ENCODE measurements at places on chromosomes 13 and 19. TPM values are rescaled to one million over a fixed set of nuclear protein-coding genes. Genes with fewer than 3 reads are reported as not detected.

Gene AMH
- total RNA-seq: 50.1 TPM

Gene COQ8B
- 54.8 TPM for total RNA-seq

DNA sequence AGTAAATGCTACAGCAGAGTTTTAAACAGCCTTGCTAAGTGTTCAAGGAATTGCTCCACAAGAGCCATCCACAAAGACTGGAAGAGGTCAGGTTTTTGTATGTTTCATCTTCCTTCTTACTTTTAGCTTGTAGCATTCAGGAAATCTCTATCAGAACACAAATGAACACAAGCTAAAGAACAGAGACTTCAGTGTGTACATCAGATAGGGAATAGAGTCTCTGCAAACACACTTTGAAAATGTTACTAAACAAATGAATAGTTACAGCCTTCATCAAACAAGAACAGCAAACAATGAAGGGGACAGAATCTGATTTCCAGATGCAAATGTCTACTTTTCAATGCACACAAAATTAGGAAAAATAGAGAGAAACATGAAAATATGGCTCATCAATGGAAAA is 7.7 kb downstream of the ZNF563 start:
- DNase-seq: no peak
- no peak overlapping the region for H3K4me3 ChIP-seq
- no peaks in the 10 kb centered on the region for H3K27me3 ChIP-seq
- peaks cover 1% of the 10 kb centered on the region for H3K4me1 ChIP-seq

- H3K4me3 ChIP-seq: no peak overlapping the region
- no peak for DNase-seq
- no peaks in the 10 kb centered on the region for H3K27me3 ChIP-seq
- peaks cover 7% of the 10 kb centered on the region for H3K36me3 ChIP-seq
- H3K4me1 ChIP-seq: peaks cover 6% of the 10 kb centered on the region
Observed at GRCh38 chr13:98054301-98054700, 88.6 kb upstream of the FARP1 start.

Gene KIR2DL4
- total RNA-seq: not detected

DNA sequence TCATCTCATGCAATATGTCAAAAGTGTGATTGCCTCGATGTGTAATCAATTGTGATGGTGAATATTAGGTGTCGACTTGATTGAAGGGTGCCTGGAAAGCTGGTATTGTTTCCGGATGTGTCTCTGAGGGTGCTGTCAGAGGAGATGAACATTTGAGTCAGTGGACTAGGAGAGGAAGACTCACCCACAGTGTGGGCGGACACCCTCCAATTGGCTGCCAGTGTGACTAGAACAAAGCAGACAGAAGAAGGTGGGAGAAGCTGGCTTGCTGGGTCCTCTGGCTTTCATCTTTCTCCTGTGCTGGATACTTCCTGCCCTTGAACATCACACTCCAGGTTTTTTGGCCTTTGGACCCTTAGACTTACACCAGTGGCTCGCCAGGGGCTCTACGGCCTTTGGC is 15.5 kb upstream of the CABP5 start:
- H3K4me3 ChIP-seq: no peak overlapping the region
- peaks cover 30% of the 10 kb centered on the region for H3K27me3 ChIP-seq
- H3K27ac ChIP-seq: no peak overlapping the region
- no peaks in the 10 kb centered on the region for H3K4me1 ChIP-seq
- H3K36me3 ChIP-seq: no peaks in the 10 kb centered on the region

GRCh38 chr13:59391696-59392095 is 772.0 kb downstream of the DIAPH3 start:
- H3K4me3 ChIP-seq: no peak overlapping the region
- no peak overlapping the region for H3K27ac ChIP-seq
- H3K27me3 ChIP-seq: no peaks in the 10 kb centered on the region
- peaks cover 3% of the 10 kb centered on the region for H3K36me3 ChIP-seq

GRCh38 chr19:18672044-18672451 is 11.4 kb upstream of the CRTC1 start:
- peaks cover 6% of the 10 kb centered on the region for H3K4me1 ChIP-seq
- DNase-seq: no peak
- H3K4me3 ChIP-seq: no peak overlapping the region

Gene RYR1
- 0.20 TPM for total RNA-seq

- peak overlapping the region; percentile 38 for H3K4me3 ChIP-seq
- no peaks in the 10 kb centered on the region for H3K36me3 ChIP-seq
- peaks cover 11% of the 10 kb centered on the region for H3K4me1 ChIP-seq
- H3K27ac ChIP-seq: no peak overlapping the region
Observed at GRCh38 chr19:16325161-16325527, 518 bp downstream of the KLF2 start.

DNA sequence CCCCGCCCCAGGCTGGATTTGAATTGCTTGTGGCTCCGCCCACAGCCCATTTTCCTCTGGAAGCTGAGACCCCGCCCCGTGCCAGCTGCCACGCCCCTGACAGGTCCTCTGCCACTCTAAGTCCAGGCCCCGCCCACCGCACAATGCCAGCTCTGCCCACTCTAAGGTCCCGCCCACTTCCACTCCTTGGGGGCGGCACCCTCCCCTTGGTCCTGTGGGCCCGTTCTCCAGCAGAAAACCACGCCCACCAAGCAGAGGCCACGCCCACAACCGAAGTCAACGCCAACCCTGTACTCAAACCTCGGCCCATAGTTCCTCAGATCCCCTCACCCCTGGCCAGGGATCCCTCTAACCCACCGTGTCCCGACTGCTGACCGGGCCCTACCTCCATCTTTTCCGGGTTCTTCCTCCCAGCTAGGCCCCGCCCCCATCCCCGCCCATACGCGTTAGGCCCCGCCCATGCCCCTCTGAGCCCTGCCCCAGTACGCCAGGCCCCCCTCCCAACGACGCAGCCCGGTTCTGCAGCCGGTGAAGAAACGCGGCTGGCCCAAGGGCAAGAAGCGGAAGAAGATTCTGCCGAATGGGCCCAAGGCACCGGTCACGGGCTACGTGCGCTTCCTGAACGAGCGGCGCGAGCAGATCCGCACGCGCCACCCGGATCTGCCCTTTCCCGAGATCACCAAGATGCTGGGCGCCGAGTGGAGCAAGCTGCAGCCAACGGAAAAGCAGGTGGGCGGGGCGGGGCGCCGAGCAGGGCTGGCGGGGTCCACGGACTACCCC is 1.3 kb downstream of the HMG20B start:
- peaks cover 11% of the 10 kb centered on the region for H3K36me3 ChIP-seq
- no peak overlapping the region for H3K27ac ChIP-seq
- DNase-seq: peak; percentile 77
- peaks cover 26% of the 10 kb centered on the region for H3K27me3 ChIP-seq
- peak overlapping the region; percentile 74 for H3K4me3 ChIP-seq
- peaks cover 19% of the 10 kb centered on the region for H3K4me1 ChIP-seq
